Hepatocyte (in vitro differentiated cells): ENCODE measurements at places on chromosomes 11 and 22.
A peak's percentile ranks its signal among the peaks of the same experiment; 100 is the strongest.

DNA sequence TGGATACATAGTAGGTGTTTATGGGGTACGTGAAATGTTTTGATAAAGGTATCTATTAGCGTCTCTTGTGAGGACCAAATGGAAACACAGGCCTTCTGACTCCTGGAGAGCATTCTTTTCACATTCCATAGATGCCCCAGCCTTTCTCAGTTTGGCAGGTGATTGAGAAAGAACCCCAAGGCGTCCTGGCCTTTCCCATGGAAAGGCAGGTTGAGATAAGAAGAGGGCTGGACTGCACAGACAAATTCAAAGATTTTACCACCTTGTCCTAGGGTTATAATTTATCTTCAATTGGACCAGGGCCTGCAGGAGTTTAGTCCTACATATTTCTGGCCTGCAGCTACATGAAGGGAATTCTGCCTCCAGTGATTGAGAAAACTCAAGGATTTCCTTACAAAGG, 661 bp upstream of the OLFML1 start:
- no peak for DNase-seq

DNA sequence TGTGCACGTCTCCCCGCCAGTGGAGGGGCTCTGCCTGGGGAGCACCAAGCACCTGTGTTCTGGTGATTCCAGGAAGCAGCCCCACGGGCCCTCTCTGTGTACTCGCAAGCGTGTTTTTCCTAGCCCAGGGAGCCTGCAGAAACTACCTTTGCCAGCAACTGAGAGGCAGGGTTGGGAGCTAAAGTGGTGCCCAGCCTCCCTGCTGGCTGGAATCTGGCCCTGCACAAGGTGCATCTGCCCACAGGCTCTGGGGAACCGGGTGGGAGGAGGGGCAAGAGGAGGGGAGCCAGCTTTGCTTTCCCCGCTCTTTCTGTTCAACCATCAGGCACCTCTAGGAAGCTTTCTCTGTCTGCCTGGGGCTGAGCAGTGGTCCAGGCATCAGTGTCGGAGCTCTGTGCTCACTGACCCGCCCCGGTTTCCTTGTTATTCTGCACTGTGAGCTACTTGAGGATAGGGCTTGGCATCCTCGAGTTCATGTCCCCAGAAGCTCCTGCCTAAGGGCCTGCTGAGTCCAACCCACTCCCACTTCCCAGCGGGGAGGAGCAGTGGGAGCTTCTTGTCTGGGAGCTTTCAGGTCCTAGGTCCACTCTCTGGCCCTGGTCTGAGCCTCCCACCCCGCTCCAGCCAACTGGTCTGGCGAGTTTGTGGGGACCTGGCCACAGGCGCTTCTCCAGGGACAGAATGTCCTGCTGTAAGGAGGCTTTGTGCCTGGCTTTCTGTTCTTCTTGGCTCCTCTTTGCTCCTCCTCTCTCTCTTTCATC, 14.9 kb downstream of the DAGLA start:
- no peak for DNase-seq

GRCh38 chr11:31957674-31958073, 133.2 kb upstream of the RCN1 start:
- no peak for DNase-seq

DNA sequence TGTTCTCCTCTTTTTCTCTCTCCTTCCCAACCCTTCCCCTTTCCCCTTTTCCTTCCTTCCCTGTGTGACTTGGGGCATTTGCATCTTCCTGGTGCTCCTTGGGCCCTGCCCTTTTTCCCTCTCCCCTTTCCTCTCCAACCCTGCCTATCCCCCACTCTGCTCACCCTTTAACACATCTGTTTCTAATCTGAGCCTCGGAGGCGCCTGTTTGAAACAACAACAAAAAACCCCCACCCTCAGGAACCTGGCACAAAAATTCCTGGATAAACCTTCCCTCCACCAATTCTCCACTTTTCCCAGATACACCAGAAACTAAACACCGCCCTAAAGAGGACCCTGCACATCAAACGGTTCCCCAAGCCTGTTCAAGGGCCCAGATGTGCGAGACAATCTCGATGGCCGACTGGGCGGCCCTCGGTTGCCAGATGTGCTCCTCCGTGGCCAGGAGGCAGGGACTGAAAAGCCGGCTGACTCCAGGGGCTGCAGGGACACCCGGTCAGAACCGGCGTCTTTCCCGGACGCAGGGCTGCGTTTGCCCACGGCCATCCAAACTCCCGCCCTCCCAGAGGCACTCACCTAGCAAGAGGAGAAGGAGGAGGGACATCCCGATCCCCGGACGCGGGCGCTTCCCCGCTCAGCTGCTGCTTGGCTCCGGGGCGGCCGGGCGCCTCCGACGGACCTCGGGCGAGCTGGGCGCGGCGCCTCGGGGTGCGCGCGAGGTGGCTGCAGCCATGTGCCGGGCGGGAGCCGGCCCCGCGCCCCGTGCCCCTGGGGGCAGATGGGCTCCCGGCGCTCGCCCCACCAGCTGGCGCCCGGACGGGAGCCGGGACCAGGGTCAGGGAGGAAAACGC, 486 bp downstream of the CLMP start:
- peak; percentile 49 for DNase-seq

- no peak for DNase-seq
Measured at GRCh38 chr22:46180370-46181137, 30.2 kb downstream of the PPARA start.

DNA sequence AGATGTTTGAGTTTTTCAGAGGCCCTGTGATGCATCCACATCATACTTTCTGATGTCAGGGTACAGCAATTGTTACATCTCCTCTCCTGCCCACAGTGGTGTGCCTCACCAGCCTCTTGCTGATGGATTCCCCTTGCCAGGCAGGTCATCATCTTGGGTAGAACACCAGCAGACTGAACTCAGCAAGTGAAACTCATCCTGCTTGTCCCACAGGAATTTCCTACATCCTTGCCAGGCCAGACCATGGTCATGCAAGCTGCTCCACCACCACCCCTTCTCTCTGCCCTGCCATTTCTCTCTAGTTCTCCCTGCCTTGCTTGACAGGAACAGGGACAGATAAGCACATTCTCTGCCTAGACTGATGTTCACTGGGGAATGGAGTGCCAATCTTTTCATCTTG, 85.9 kb downstream of the PAX6 start:
- DNase-seq: no peak

DNA sequence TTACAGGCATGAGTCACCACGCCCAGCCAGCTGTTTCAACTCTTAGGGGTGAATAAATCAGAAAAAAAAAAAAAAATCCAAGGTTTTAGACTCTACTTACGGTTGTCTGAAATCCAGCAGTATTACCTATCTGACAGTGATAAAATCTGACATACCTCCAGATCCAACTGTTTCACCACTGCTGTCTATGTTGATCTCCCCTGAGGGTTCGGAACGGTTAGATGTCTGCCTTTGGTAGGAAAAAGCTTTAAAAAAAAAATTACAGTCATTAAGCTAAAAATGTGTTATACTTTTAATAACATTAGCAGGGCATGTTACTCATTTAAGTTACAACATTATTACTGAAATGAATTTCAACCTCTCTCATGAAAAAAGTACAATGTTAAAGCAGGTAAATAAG, 21.1 kb downstream of the NCAPD3 start:
- no peak for DNase-seq

GRCh38 chr22:50586416-50586815, 3.8 kb upstream of the CHKB start:
- no peak for DNase-seq

DNA sequence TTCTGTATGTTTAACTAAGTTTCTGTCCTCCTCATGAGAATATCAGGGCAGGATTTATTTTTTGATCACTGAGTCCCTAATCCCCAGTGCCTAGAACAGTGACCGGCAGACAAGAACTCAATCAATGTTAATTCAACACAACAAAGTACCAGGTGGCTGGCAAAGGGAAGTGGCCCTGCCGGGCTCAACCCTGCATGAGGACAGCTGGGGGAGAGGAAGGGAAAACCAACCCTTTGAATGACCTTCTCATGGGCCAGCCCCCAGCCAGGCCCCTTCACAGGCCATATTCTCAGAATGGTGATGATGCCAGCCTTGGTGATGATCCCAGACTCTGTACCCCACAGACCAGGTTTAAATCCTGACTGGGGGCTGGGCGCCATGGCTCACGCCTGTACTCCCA, 1.4 kb upstream of the MFNG start:
- no peak for DNase-seq

DNA sequence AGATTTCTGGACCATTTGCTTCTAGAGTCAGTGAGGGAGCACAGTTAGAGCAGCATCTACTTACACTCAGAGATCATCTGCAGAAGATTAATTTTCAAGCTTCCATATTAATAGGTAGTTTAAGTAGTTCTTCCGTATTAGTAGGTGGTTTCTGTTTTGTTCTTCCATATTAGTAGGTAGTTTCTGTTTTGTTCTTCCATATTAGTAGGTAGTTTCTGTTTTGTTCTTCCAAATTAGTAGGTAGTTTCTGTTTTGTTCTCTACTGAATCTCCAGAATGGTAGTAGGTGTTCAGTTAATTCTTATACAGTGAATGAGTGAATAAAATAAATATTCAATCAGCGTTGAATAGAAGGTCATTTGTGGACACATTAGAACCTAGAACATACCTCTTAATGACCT, 175.7 kb downstream of the TMEM135 start:
- DNase-seq: no peak

DNA sequence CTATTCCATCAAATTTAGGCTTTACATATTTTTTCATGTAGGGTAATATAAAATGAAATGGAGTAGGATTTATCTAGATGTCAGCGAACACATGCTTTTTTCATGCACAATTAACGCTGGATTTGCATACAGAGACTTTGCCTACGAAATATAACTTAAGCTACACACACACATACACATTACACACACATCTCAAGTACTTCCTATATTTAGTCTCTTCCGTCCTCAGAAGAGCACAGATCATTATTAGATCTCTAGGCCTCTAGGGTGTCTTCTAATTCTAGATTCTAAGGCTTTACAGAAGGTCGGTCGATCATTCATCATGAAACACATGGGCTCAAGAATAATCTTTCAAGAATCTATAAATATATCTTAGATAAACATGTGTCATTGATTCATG, 3.8 kb upstream of the MS4A13 start:
- DNase-seq: no peak

DNA sequence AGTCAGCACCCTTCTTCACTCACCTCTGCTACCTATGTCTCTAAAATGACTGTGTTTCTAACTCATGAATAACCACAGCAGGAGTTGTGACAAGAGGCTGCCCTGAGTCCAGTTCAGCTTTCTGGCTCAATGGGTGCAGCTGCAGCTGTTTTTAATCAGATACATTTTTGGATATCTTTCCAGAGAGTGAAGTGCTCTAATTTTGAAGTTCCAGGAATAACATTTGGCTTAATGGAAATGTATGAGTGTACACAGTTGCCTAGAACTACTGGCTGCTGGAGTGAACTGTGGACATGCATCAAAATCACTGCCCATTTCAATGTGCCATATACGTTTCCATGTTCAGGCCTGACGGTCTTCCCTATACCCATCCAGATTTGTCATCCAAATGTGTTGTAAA, 769.5 kb upstream of the ANO3 start:
- no peak for DNase-seq

- DNase-seq: no peak
Measured at GRCh38 chr11:59573216-59573615, 42.4 kb downstream of the OSBP start.

DNA sequence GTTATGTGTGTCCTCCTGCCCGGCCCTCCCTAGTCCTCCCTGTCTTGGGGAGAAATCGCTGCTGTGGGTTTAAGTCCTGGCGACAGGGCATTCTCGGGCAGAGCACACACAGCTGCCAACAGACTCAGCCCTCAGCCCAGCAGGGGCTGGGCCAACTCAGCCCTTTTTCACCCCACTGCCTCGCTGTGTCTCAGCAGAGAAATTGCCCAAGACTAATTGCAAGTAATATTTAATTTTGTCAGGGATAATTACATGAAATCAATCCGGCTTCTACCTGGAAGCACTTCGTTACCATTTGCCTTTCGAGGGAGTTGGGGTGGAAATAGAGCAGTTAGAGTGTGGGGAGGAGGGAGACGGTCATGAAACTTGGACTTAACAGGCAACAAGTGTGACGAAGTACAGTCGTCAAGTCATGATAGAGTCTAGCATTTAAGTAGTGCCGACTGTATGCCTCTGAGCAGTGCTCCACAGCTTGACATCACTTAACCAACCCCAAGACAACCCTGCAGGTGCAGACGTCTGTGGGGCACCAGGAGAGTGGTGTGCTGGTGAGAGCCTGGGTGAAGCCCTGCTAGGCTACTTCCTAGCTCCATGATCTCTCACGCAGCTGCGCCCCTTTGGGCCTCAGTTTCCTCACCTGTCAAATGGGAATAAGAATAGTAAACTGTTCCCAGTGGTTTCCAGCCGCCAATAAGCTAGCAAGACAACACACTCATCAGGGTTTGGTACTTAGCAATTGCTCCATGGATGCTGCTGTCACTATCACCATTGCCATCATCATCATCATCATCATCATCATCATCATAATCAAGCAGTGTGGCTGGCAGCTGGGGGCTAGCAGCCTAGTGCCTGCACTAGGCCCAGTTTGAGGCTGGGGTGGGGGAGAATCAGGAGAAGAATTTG, 29.2 kb downstream of the MN1 start:
- DNase-seq: no peak
